Activated T-cell treated with anti-CD3 and anti-CD28 coated beads for 48 hours (primary cell): ENCODE measurements at places on chromosomes 5 and 9.
A peak's percentile ranks its signal among the peaks of the same experiment; 100 is the strongest.

GRCh38 chr9:2208991-2209390 lies 193.8 kb downstream of the SMARCA2 start:
- DNase-seq, result no peak

GRCh38 chr5:131019601-131020315 lies 145.3 kb downstream of the HINT1 start:
- DNase-seq, result no peak

GRCh38 chr9:85741095-85741874 lies 469 bp downstream of the AGTPBP1 start:
- peak; percentile 20 for DNase-seq

- DNase-seq, result no peak
These were observed at the start of gene SPARC for GRCh38 chr5:151686674-151687407. Gene SPARC (minus strand): TSS chr5:151686915. CDS start chr5:151676188, 10,727 bp downstream.

DNA sequence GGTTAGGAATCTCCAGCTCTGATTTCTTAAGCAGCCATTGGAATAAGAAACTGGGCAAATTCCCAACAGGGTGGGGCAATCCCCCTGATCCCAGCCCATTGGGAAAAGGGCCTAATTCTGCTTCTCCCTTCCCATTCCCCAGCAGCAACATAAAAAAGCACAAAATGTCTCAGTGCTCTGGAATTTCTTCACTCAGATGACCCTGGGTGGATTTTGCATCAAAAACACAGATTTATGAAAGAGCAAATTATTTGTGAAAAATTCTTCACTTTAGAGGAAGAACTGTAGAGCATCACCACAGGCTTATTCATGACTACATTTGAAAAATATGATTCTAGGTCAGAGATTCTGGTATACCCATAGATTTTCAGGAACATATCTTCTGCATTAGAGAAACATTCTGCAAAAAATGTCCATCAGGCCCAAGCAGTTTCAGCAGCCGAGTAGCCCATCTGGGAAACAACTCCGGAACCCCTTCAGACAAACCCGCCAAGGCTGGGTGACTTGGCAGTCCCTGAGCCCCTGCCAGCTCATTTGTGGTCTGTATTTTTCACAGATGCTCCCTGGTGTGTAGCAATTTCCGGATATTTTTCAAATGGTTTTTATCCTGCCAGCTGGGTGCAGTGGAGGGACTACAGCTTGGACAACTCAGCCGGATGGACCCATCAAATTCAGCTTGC lies 102.1 kb upstream of the RANBP3L start:
- no peak for DNase-seq

DNA sequence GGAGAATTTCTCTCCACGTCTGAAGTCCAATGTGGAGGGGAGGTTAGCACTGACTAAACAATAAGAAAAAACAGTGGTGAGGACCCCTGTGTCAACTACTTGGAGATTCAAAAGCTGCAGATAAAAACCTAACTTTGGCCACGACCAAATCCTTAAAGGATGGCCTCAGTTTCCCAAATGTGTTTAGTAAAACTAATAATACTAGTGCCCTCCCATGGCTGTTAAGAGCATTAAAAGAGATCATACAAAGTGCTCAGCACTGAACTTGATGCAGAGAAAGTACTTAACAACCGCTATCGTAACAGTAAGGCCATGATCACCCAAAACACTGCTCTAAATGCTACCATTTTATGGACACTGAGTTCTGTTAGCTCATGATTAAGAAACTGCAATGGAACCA lies 288.4 kb downstream of the EBF1 start:
- no peak for DNase-seq

GRCh38 chr9:136048560-136049411 lies 46.3 kb downstream of the NACC2 start:
- DNase-seq, result no peak

GRCh38 chr9:94933511-94933828 lies 207.0 kb downstream of the AOPEP start:
- no peak for DNase-seq

- no peak for DNase-seq
These were observed 42.9 kb downstream of the LAMC3 start for GRCh38 chr9:131051592-131052517.

DNA sequence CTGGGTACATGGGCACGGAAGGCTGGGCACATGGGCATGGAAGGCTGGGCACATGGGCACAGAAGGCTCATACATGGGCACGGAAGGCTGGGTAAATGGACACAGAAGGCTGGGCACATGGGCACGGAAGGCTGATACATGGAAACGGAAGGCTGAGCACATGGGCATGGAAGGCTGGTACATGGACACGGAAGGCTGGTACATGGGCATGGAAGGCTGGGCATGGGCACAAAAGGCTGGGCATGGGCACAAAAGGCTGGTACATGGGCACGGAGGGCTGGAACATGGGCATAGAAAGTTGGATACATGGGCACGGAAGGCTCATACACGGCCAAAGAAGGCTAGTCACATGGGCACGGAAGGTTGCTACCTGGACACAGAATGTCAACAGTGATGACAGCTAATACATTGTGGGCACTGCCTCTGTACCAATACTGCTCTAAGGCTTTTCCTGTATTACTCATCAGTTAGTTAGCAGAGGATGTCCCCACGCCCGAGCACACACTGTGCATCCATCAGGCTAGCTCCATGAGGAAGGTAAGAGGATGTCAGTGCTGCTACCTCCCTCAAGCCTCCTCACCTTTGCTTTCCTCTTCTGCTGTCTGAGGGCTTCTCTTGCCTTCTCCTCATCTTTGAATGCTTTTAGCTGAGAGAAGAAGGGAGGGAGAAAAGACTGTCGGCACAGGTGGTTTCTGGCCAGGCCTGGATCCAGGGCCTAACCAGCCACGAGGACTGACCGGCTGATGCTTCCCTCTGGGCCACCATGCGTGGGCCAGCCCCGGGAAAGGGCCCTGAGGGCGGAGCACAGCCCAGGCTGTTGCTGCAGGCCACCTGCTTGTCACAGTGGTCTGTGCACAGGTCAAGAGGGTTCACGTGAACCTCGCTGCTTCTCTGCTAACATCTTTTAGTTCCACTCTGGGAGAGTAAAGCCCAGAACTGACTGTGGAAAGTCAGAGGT lies 14.3 kb downstream of the GPX3 start:
- DNase-seq, result no peak

DNA sequence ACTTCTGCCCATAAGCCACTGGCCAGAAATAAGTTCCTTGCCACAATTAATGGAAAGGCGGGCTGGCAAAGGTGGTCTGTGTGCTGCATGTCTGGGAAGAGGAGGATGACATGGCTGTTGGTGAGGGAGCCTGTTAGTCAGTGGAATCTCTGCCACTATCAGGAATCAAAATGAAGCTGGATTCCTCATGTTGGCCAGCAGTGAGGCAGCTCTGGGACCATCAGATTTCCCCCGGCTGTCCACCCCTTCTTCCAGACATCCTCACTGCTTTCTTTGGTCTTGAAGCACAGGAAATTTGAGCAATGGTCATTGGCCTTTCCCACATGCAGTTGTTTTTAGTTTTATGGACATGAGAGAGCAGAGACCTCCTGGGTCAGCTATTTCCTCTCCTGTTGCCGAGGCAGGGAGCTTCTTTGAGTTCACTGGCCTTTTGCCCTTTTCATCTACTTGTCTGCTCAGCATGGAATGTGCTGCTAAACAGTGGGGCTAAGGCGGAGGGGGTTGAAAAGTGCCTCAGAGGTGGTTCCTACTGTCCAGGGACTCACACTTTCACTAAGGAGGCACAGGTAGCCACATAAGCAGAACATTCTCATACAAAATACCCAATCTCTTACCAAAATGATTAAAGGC lies 34.8 kb upstream of the NEURL1B start:
- DNase-seq, result no peak

- no peak for DNase-seq
These were observed 7.9 kb downstream of the SLC6A3 start for GRCh38 chr5:1437226-1437829.

- DNase-seq, result no peak
These were observed 25.8 kb upstream of the COL15A1 start for GRCh38 chr9:98917746-98918487.

- DNase-seq, result no peak
These were observed 361.1 kb upstream of the NUDT12 start for GRCh38 chr5:103923616-103924168.

DNA sequence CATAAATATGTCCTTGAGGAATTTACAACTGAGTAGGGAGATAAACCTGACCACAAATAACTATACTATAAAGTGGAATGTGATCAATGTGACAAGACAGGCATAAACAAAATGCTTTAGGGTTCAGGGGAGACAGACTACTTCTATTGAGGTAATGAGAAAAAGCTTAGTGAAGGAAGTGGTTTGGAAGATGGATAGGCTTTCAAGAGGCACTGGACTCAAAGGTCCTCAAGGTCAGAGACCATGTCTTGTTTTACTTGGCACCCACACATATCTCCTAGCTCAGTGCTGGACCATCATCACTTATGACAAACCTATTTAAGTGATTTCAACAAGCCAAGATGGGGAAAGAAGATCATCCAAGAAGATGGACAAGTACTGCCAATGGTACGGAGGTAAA lies 257.8 kb downstream of the BNC2 start:
- no peak for DNase-seq

DNA sequence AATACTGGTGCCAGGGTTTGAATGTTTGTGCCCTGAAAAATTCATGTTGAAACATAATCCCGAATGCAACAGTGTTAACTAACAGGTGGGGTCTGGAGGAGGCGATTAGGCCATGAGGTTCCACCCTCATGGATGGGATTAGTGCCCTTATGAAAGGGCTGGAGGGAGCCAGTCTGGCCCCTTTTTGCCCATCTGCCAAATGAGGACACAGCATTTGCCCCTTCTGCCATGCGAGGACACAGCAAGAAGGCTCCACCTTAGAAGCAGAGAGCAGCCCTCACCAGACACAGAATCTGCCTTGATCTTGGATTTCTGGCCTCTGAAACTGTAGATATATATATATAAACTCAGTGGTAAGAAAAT lies 32.6 kb upstream of the RNF130 start:
- no peak for DNase-seq

GRCh38 chr9:108673386-108673785 lies 182.4 kb downstream of the ACTL7B start:
- no peak for DNase-seq

GRCh38 chr5:163821142-163821541 lies 315.7 kb downstream of the MAT2B start:
- DNase-seq, result no peak
